ENCODE measurements at places on chromosomes 1 and 21.

GRCh38 chr1:8055973-8056372 is 29.9 kb upstream of the ERRFI1 start:
- no peak for DNase-seq

DNA sequence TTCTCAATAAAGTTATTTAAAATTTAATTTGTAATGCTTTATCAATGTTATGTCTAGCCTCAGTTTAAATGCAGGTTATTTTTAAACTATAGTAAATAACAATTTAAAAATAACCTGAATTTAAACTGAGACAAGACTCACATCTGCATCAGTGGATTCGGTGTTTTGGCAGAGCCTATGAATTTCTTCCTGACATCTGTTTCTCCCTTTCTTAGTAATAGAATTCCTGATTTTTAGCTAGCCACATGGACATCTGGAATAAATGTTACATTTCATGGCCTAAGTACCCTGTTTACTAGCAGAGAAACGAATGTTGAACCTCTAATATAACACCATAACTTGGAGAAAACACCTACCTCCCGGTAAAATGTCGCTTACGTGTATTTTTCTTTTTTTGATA is 1141.6 kb upstream of the ADGRL2 start:
- DNase-seq: no peak

DNA sequence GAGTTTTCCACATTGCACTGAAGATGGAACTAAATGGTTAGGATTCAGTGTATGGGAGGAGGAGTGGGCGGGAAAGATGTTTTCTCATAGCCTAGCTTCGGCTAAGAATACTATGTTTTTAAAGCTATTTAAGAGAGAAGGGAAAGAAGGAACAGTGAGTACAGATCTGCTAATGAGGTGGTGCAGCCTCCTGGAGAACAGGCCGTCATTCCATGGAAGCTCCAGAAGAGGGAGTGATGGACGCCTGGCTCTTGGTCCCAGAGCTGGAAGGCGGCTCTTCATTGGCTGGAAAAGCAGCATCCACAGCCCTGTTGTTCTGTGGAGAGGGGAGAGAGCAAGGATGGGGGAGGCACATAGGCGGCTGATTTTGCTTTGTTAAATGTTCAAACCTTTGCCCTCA is 6.9 kb downstream of the CAMK1G start:
- DNase-seq: no peak

- DNase-seq: peak; percentile 29
Measured at GRCh38 chr1:9909234-9910046, 629 bp downstream of the CTNNBIP1 start.

GRCh38 chr1:185821612-185822385 is 87.6 kb downstream of the HMCN1 start:
- no peak for DNase-seq

- no peak for DNase-seq
Measured at GRCh38 chr1:118985640-118986554, 2.2 kb downstream of the TBX15 start.

DNA sequence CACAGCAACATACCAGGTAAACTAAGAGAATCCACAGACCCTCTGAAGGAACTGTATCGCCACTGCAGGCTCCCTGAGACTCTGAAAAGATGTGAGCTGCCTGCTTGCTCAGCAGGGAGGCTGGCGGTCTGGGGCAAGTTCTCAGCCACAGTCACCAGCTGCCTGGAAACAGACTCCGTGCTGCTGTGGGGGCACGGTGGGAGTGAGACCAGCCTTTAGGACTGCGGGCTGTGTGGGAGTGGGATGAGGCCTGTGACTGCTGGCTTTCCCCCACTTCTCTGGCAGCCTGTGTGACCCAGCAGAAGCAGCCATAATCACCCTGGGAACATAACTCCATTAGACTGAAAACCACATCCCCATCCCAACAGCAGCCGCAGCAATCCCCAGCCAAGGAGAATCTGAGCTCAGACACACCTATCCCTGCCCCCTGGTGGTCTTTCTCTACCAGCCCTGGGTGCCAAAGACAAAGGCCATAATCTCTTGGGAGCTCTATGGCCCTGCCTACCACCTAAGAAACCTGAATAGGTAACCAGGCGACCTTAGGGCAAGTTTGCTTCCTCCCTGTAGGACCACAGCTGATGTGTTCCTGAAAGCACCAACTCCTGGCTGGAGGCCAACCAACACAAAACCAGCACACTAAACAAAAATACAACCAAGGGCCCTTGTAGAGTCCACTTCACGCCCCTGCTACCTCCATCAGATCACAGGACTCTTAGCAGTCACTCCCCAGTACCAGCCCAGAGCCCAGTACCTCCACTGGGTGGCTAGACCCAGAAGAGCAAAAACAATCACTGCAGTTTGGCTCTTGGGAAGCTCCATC is 151.5 kb downstream of the SMYD3 start:
- no peak for DNase-seq

- DNase-seq: no peak
Measured at GRCh38 chr1:54971317-54971791, 9.1 kb upstream of the TMEM61 start.

DNA sequence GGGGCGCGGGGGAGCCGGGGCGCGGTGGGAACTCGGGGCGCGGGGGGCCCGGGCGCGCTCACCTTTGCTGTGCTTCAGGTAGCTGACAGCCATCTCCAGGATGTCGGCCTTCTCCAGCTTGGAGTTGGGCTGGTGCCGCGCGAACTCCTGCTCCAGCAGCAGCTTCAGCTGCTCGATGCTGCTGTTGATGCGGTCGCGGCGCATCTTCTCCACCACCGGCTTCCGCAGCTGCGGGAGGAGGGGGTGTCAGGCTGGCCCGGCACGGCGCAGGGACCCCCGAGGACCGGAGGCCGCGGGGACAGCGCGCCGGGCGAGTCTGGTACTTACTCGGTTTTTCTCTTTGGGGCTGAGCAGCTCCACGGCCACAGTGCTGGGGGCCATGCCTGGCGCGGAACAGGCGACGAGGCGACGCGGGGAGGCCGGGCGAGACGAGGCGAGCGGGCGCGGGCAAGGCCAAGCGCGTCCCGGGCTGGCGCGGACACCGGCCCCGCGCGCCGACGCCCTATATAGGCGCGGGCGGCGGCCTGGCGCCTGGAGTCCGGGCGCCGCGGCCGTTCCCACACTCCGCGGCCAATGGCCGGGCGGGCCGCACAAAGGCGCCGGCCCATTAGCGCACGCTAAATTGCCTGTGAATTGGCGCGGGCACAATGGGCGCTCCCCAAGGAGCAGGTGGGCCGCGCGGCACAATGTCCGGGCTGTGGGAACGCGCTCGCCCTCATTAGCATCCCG is at the start of gene HES5:
Gene HES5 (minus strand): TSS at position 480 of the 729 bp plus-strand sequence. CDS start 99 bp downstream, at position 381.
- DNase-seq: no peak

- no peak for DNase-seq
Measured at GRCh38 chr21:14583629-14584255, 37.6 kb upstream of the SAMSN1 start.

DNA sequence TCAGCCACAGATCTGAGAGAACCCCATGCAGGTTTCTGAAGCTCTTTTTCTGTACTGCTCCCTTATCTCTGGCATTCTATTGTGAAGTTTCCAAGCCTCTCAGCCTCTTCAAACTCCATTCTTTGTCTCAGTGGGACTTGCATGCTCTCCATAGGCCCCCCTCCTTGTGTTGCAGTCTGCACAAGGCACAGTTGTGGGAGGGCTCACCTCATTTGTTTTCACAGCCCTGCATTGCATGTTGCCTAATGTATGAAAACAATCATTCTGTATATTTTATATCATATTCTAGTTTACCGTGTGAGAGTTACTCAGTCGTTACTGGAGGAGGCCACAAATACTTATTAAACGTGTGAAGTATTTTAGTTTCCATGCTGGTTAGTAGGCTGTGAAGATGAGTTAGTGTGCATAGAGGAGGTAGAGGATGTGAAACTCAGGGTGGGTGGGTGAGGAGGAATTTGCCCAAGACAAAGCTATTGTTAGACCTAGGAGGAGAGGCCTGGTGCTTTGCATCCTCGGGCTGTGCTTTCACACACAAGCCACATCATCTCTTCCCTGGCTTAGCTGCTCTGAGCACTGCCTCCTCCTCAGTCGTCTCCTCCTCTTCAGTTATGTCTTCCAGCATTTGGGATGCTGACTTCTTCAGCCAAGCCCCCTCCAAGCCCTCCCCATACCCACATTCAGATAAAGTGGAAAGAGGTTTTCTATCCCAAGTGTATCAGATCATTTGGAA is 7.8 kb upstream of the CHI3L2 start:
- DNase-seq: no peak

GRCh38 chr1:19450811-19451515 is 34.4 kb downstream of the CAPZB start:
- DNase-seq: no peak

- DNase-seq: no peak
Measured at GRCh38 chr1:2789164-2789985, 12.1 kb downstream of the TTC34 start.

- DNase-seq: no peak
Measured at GRCh38 chr1:241638909-241639622, 1.1 kb downstream of the CHML start.

DNA sequence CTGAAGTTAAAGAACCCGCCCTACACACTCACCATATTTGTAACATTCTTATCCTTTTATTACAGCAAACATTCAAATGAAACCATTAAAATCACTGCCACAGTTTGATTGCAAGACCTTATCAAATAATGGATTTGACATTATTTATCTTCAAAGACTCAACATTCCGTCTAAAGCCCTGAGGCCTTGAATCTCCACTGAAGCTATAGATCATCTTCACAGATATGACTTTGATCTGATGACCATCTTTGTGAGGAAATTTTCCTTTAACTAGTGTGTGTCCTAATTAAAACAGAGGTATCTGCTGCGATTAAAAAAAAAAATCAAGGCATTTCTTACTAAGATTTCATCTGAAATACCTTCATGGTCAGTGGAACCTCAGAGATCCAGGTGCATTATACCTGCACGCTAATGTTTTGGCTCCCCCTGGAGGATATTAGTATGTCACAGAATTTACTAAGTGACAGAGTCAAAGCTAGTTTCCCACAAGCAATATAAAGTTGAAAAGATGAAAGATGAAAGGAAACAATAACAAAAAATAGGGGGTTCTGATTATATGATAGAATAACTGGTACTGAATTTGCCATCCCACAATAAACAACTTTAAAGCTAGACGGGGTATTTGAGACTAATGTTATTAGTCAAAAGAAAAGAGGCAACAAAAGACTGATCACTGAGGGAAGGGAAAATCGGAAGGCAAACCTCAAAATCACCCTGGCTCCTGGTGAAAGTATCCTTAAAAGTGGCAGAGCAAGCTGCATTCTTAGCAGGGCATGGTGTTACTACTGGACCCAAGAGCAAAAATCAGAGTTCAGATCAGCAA is 923.4 kb downstream of the NCAM2 start:
- DNase-seq: no peak

GRCh38 chr1:12601700-12602658 is 16.0 kb downstream of the DHRS3 start:
- no peak for DNase-seq

DNA sequence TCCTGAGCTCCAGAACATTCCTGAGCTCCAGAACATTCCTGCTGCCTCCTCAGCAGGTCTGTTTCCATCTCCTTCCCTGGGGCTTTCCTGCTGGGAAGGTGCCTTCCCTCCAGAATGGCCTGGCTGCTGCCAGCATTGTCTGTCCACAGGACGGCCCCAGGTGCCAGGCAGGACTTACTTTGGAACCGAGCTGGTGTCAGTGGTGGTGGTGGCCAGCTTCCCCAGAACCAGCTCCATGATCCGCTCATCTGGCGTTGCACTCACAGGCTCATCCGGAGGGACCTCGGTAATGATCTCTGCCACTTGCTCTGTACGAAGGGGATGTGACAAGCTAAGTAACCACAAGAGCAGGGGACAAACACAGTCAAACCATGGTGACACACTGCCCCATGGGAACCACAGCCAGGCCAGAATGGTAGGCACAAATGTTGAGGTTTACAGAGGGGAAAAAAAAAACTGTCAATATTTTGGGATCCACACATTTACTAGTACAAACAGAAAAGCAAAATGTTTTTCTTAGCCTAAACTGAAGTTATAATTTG is 41.3 kb downstream of the PRDM15 start:
- DNase-seq: no peak

DNA sequence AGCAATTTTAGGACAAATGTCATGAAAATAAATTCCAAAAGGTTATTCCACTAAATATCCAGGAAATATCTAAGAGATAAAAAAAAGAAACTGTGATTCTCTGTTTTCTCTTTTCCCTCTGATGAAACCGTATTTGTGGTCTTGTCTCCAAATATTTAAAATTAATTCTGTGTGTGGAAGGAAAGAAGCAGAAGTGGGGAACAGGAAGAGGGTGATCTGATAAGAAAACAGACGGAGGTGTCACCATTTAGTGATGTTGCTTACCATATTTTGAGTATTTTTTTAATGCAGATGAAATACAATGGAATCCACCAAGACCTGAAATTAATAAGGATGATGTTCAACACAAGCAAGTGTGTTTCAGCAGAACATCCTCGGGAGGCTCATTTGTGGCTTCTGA is 29.6 kb downstream of the CLCA1 start:
- DNase-seq: no peak

DNA sequence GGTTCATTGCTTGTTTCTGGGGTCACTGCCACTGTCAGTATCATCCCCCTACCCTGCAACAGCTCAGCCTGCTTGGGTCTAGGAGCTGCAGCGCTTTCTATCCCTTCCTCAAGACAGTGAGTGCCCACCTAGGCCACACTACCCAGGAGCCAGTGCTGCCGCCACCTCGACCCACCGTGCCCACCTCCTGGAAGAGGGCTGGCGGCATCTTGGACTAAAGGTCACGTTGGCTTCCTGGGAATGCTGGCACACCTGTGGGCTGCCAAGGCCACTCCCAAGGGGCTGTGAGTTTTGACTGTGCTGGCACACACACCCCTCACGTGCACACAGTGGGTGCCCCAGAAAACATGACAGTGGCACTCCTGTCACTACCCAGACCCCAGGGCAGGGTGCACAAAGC is 22.1 kb downstream of the CRYAA start:
- peak; percentile 3 for DNase-seq

DNA sequence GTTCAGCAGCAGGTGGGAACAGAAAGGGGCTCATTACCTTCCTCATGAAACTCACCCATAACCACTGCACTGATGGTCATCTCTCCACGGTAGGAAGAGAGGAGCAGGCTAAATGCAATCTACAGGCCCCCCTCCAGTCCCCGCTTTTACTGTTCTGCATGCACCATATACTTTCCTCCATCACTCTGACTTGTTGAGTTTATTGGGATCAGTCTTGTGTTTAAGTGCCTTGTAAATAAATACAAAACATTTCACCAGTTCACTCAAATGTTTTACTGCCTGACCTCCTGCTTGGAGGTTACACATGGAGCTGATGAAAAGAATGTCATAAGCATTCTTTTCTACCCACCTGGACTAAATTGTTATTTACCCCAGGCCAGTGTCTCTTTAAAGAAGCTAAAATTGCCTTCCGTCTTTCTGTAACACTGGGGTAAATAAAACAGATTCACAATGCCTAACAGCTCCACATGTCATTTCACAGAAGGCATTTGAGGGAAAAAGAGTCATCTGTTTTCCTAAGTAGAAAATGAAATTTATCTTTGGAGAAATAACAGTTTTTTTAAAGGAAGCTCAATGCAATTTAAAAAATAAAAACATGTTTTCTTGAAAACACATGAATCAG is 30.7 kb downstream of the PTPN14 start:
- no peak for DNase-seq

GRCh38 chr21:32347977-32348376 is 44.8 kb downstream of the URB1 start:
- DNase-seq: no peak
